Activated CD8-positive, alpha-beta memory T cell treated with anti-CD3 and anti-CD28 coated beads, Interleukin-2, amount 10 ng/mL, durations not matched to agents 7 days and 5 days (primary cell): ENCODE measurements at places on chromosomes 5 and 9.

GRCh38 chr9:120344230-120344629, 235.7 kb downstream of the CDK5RAP2 start:
- no peak for DNase-seq

GRCh38 chr5:170226661-170227060, 6.1 kb upstream of the C5orf58 start:
- no peak for DNase-seq

DNA sequence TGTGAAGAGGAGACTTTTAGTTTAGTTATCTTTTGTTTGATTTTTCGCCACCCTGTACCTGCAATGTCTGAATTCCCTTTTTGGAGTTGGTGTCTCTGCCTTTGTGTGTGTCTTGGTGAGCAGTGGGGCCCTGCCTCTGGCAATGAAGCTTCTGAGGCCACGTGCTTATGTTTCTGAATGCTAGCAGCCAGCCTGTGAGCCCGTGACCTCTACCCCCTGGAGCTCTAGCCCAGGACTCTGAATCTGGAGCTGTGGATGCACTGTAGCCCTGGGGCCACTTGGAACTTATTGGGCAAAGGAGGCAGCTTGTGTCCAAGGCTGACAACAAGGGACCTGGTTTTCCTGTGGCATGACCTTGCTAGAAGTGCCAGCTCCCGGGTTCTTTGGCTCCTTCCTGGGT, 19.4 kb downstream of the ENTREP1 start:
- DNase-seq: no peak

DNA sequence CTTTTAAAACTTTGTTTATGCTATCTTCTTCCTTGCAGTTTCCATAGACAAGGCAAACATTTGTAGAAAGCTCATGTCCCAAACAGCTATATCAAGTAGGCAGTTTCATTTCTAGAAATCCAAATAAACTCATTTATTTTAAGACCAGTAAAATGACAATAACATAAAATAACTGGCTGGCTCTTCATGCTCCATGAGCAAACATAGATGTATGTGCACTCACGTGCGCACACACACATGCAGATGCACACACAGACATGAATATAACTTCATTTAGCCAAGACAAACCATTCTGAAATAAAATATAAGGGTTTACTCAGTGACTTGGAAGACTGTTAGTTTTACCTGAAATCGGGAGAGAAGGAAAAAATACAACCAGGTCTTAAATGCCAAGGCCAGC, 176.5 kb upstream of the GAS1 start:
- DNase-seq: no peak

DNA sequence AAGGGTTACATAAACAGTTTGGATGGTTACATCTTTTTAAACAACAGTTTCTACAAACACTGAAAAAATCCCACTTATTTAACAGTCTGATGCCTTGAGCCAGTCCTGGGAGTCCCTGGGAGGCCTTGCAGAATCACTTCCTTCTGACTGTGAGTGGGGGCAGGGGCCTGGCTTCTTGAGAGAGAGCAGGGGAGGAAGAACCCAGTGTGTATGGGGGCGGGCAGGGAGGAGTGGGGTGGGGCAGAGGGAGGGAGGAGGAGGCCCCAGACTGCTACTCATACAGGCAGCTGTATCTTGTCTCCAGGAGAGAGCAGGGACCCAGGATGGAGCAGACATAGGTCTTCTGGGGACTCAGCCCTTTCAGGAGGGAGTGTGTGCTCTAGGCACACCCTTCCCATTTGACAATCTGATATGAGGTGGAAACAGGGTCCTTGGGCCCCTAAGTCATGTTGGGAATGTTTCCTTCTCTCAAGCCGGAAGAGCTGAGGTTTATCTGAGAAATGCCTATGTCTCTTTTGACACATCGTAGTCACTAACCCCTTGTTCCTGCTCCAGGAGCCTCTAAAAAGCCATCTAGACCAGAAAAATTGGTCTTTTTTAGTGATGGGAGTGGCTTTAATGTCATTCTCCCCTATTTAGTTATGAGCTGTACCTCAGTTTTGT, 52.8 kb downstream of the IRF1 start:
- peak; percentile 86 for DNase-seq
